ENCODE measurements at places on chromosomes 5 and 9.

DNA sequence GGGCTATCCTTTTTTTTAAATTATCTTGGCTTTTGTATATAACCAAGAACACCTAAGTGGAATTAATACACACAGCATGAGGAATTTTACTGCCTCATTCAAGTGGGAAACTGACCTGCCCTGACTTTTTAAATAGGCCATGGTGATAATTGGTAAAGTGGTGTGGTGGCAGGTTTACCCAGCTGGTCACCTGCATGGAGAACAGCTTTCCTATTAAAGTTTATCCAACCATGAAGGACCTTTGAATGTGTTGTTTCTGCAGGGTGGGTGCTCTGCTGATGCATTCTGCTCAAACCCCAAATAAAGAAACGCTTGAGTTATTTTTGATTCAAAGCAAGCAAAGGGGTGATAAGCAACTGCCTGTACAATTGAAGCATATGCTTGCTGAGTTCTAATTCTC lies 261.0 kb upstream of the GRIN3A start:
- no peak overlapping the region for H3K4me3 ChIP-seq
- H3K36me3 ChIP-seq: no peaks in the 10 kb centered on the region
- no peaks in the 10 kb centered on the region for H3K27me3 ChIP-seq
- DNase-seq: no peak
- H3K4me1 ChIP-seq: no peaks in the 10 kb centered on the region

GRCh38 chr5:81207009-81207408 lies 26.1 kb upstream of the CKMT2 start:
- no peak overlapping the region for H3K4me3 ChIP-seq
- no peaks in the 10 kb centered on the region for H3K27me3 ChIP-seq
- H3K4me1 ChIP-seq: peaks cover 24% of the 10 kb centered on the region
- peaks cover 11% of the 10 kb centered on the region for H3K36me3 ChIP-seq
- no peak for DNase-seq
- H3K27ac ChIP-seq: no peak overlapping the region

DNA sequence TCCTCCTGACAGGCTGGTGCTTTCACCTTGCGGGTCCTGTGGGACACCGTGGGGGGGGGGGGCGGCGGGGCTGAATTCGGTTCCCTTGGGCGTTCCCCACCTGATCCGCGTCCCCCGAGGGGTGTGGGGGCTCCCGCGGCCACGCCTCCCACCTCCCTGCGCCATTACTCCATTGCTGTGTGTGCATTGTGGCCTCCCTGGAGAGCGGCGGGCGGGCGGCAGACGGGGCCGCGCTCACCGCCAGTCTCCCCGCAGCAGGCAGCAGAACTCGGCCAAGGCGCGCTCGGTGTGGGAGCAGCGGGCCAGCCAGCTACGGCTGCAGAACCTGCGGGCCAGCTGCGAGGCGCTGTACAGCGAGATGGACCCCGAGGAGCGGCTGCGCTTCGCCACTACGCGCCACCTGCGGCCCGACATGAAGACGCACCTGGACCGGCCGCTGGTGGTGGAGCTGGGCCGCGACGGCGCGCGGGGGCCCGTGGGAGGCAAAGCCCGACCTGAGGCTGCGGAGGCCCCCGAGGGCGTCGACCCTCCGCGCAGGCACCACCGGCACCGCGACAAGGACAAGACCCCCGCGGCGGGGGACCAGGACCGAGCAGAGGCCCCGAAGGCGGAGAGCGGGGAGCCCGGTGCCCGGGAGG lies 145.3 kb downstream of the CACNA1B start:
- H3K4me3 ChIP-seq: no peak overlapping the region
- H3K36me3 ChIP-seq: no peaks in the 10 kb centered on the region
- peaks cover 3% of the 10 kb centered on the region for H3K4me1 ChIP-seq
- H3K27me3 ChIP-seq: peaks cover 28% of the 10 kb centered on the region
- no peak overlapping the region for H3K27ac ChIP-seq

GRCh38 chr5:115409094-115409493 lies 112.6 kb upstream of the CCDC112 start:
- peaks cover 19% of the 10 kb centered on the region for H3K27me3 ChIP-seq
- DNase-seq: no peak
- H3K4me1 ChIP-seq: no peaks in the 10 kb centered on the region
- H3K27ac ChIP-seq: no peak overlapping the region

GRCh38 chr5:76622973-76623596 lies at the start of gene F2RL2:
TSS of gene F2RL2 (minus strand) at chr5:76623403. CDS start at chr5:76623230, 173 bp downstream.
- H3K4me3 ChIP-seq: no peak within 1 kb of the TSS
- no peak within 1 kb of the TSS for H3K27ac ChIP-seq
- no peaks in the 10 kb centered on the region for H3K27me3 ChIP-seq
- H3K36me3 ChIP-seq: peaks cover 2% of the 10 kb centered on the region
- no peak for DNase-seq

- DNase-seq: no peak
- H3K4me3 ChIP-seq: no peak overlapping the region
- H3K36me3 ChIP-seq: no peaks in the 10 kb centered on the region
- H3K4me1 ChIP-seq: peaks cover 4% of the 10 kb centered on the region
- H3K27me3 ChIP-seq: peaks cover 5% of the 10 kb centered on the region
- no peak overlapping the region for H3K27ac ChIP-seq
Observed at GRCh38 chr5:14954616-14955343, 83.2 kb upstream of the ANKH start.

DNA sequence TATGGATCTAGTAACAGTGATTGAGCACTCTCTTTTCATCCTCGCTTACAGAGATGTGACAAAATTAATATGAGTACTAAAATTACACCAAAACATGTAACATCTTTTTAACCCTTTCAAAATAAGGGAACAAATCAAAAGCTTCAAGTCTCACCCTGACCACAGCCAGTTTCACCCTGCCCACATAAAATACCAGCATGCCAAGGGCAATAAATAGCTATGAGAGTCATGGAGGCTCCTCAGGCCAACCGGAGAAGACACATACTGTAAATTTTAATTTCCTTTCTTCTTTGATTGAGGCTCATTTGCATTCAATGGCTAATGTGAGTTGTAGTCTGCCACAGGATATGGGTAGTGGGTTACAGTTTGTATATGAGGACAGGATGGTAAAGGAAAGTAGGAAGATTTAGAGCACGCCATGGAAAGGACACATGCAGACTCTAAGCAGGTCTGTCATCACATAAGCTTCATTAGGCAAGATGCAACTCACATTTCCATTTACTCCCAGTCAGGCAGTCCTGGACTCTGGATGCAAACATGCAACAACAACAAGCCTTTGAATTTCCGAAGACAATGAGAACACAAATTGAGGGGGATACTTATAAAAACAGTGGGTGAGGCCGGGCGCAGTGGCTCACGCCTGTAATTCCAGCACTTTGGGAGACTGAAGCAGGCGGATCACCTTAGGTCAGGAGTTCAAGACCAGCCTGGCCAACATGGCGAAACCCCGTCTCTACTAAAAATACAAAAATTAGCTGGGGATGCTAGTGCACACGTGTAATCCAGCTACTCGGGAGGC lies 11.3 kb downstream of the IL4 start:
- H3K27me3 ChIP-seq: no peaks in the 10 kb centered on the region
- DNase-seq: peak; percentile 31
- H3K36me3 ChIP-seq: no peaks in the 10 kb centered on the region
- no peak overlapping the region for H3K4me3 ChIP-seq

GRCh38 chr5:146440870-146441495 lies 6.2 kb upstream of the TCERG1 start:
- no peak for DNase-seq
- no peak overlapping the region for H3K27ac ChIP-seq
- H3K4me1 ChIP-seq: no peaks in the 10 kb centered on the region
- H3K27me3 ChIP-seq: peaks cover 19% of the 10 kb centered on the region
- H3K36me3 ChIP-seq: no peaks in the 10 kb centered on the region

GRCh38 chr5:108398964-108399363 lies 17.1 kb upstream of the FBXL17 start:
- no peaks in the 10 kb centered on the region for H3K36me3 ChIP-seq
- H3K4me1 ChIP-seq: no peaks in the 10 kb centered on the region
- no peak overlapping the region for H3K27ac ChIP-seq
- peaks cover 9% of the 10 kb centered on the region for H3K27me3 ChIP-seq

DNA sequence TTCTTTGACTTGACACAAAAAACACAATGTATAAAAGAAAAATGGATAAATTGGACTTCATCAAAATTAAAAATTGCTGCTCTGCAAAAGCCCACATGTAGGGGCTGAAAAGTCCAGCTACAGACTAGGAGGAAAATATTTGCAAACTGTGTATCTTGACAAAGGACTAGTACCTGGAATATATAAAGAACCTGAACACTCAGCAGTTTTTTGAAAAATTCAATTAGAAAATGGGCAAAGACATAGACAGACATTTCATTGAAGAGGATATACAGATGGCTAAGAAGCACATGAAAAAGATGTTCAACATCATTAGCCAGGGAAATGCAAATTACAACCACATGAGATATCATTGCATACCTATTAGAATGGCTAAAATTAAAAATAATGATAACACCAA lies 18.5 kb upstream of the TAL2 start:
- no peak overlapping the region for H3K27ac ChIP-seq
- H3K36me3 ChIP-seq: no peaks in the 10 kb centered on the region
- H3K27me3 ChIP-seq: no peaks in the 10 kb centered on the region
- no peaks in the 10 kb centered on the region for H3K4me1 ChIP-seq
- DNase-seq: no peak
- H3K4me3 ChIP-seq: no peak overlapping the region

- H3K4me1 ChIP-seq: no peaks in the 10 kb centered on the region
- DNase-seq: no peak
- H3K4me3 ChIP-seq: no peak overlapping the region
- no peaks in the 10 kb centered on the region for H3K36me3 ChIP-seq
- no peak overlapping the region for H3K27ac ChIP-seq
- H3K27me3 ChIP-seq: peaks cover 10% of the 10 kb centered on the region
Observed at GRCh38 chr5:35939639-35940038, 1.2 kb upstream of the CAPSL start.

- no peak overlapping the region for H3K27ac ChIP-seq
- H3K4me3 ChIP-seq: no peak overlapping the region
- no peak for DNase-seq
- no peaks in the 10 kb centered on the region for H3K4me1 ChIP-seq
- peaks cover 9% of the 10 kb centered on the region for H3K27me3 ChIP-seq
Observed at GRCh38 chr9:72996684-72997314, 43.9 kb upstream of the ALDH1A1 start.

DNA sequence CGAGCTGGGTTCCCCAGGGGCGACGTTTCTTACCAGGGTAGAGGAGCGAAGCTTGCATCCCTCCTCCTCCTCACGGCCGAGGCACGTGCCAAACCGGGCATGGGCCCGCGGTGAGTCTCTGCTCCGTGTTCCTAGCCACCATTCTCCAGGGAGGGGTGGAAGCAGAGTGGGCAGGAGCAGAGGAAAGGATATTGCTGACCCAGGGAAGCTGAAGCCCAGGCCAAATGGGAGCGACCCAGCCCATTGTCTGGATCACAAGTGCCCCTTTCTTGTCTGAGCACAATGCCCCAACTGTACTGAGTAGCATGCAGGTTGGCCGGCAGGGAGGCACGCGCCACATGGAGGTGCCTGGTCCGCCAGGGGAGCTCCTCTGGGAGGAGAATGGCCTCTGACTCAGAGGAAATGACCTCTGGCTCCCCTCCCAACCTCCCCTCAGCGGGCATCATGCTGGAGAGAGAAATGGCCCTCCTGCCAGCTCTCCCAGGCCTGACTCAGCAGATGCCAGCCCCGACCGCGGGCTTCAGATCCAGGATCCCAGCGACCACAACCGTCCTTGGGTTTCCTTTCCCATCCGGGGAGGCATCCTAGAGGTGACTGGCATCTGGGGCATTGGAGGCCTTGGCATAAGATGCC lies 1.1 kb downstream of the PRR7 start:
- peaks cover 2% of the 10 kb centered on the region for H3K36me3 ChIP-seq
- DNase-seq: peak; percentile 53
- H3K4me1 ChIP-seq: peaks cover 56% of the 10 kb centered on the region
- H3K27ac ChIP-seq: peak overlapping the region; percentile 75

- no peaks in the 10 kb centered on the region for H3K4me1 ChIP-seq
- H3K36me3 ChIP-seq: no peaks in the 10 kb centered on the region
- no peak overlapping the region for H3K4me3 ChIP-seq
Observed at GRCh38 chr9:133255371-133256135, 19.4 kb downstream of the ABO start.

- no peak overlapping the region for H3K27ac ChIP-seq
- DNase-seq: no peak
- no peaks in the 10 kb centered on the region for H3K27me3 ChIP-seq
- H3K4me1 ChIP-seq: no peaks in the 10 kb centered on the region
Observed at GRCh38 chr5:120644516-120644915, 180.4 kb downstream of the PRR16 start.

GRCh38 chr5:158026304-158027031 lies 167.5 kb upstream of the CLINT1 start:
- no peak overlapping the region for H3K4me3 ChIP-seq
- DNase-seq: no peak
- peaks cover 22% of the 10 kb centered on the region for H3K27me3 ChIP-seq
- no peaks in the 10 kb centered on the region for H3K4me1 ChIP-seq
- no peaks in the 10 kb centered on the region for H3K36me3 ChIP-seq

- no peaks in the 10 kb centered on the region for H3K27me3 ChIP-seq
- no peak for DNase-seq
- peaks cover 1% of the 10 kb centered on the region for H3K4me1 ChIP-seq
- H3K36me3 ChIP-seq: no peaks in the 10 kb centered on the region
Observed at GRCh38 chr5:59506285-59506877, 387.1 kb downstream of the PDE4D start.

DNA sequence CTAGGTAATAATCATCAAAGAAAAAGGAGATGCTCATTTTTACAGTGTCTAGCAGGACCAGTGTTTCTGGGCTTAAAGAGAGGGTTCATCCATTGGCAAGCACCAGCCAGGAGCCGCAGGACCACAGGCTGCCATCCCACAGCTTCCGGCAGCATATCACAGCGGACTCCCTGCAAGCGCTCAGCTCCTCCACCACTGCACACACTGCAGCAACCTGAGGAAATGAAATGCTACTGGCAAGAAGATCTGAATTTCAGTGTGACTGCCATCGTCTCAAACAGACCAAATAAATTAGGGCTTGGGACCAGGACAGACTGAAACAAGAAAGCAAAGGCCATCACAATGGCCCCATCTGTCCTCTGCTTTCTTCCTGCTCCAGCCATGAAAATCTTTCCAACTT lies 114.2 kb downstream of the TTC39B start:
- no peak overlapping the region for H3K27ac ChIP-seq
- no peaks in the 10 kb centered on the region for H3K27me3 ChIP-seq
- H3K4me1 ChIP-seq: peaks cover 13% of the 10 kb centered on the region
- no peak overlapping the region for H3K4me3 ChIP-seq
- H3K36me3 ChIP-seq: peaks cover 43% of the 10 kb centered on the region

DNA sequence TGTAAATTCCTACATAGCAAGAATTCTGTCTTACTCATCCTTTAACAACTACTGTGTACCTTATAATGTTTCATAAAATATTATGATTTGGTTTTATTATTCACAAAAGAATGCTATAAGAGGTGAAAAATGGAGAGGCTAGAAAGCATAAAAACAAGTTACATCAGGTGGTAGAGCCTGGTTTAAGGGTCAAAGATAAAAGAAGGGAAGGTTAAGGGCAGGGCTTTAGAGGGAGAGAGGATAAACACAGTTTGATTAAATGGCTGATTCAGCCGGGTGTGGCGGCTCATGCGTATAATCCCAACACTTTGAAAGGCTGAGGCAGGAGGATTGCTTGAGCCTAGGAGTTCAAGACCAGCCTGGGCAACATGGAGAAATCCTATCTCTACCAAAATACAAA lies 40.4 kb upstream of the HSPB3 start:
- DNase-seq: no peak
- peaks cover 11% of the 10 kb centered on the region for H3K27me3 ChIP-seq
- no peaks in the 10 kb centered on the region for H3K36me3 ChIP-seq
- H3K27ac ChIP-seq: no peak overlapping the region

All from activated naive CD8-positive, alpha-beta T cell treated with anti-CD3 and anti-CD28 coated beads, Interleukin-2, amount 50 U/mL, for 24 hours (primary cell).